Inflammatory macrophage (primary cell): ENCODE measurements at places on chromosomes 1 and 21.

DNA sequence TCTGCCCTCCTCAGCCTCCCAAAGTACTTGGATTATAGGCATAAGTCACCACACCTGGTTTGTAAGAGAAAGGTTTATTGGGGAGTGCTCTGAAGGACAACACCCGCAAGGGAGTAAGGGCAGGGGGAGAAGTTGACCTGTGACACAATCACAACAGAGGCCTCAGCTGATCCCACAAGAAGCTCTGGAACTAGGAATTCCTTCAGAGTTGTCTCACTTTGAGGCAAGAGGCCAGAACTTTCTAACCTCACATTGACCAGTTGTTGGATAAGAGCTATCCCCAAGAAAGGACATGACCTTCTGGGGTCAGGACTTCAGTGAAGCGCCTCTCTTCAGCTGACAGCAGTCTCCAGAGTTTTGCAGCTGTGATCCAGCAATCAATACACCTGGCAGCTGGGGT lies 27.4 kb upstream of the RC3H1 start:
- no peak for DNase-seq

GRCh38 chr1:43947061-43947873 lies 517 bp downstream of the IPO13 start:
- DNase-seq = no peak

GRCh38 chr1:205769641-205770365 lies 5.5 kb downstream of the RAB29 start:
- DNase-seq = no peak

- DNase-seq = no peak
Observed at GRCh38 chr1:18879215-18879790, 19.8 kb upstream of the TAS1R2 start.

DNA sequence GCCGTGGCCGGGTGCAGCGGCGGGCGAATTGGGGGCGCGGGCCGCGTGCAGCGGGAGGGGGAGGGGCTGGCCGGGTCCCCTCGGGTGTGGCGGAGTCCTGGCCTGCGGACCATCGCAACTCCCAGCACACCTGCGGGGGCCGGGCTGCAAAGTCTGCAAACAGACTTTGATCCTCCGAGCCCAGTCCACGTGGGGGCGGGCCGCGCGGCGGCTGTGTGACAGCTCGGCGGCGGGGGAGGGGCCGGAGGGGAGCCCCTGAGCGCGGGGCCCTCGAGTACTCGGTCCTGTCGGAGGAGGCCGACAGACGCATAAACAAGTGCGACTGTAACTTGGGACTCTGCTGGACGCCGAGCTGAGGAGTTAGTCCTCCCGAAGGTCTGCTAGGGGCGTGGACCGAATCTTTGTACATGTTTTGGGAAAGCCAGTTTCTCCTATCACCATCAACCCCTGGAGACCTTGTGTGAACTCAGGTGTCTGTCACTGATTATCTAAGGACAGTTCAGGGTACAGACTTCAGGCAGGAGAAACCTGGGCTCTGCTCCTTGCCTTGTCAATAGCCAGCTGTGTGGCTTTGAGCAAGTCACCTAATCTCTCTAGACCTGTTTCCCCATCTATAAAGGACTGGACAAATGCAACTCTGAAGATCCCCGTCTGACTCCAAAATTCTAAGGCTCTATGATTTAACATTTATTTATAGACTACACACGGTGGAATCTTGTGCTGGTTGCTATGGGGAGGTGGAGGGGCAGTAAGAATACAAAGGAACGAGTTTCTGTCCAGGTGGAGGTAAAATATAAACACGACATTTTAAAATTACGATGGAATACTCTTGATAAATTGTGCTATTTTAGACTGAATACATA lies 710 bp upstream of the SLC30A1 start:
- peak; percentile 32 for DNase-seq

- no peak for DNase-seq
Observed at GRCh38 chr1:207581496-207582153, 63.3 kb upstream of the CR1L start.

DNA sequence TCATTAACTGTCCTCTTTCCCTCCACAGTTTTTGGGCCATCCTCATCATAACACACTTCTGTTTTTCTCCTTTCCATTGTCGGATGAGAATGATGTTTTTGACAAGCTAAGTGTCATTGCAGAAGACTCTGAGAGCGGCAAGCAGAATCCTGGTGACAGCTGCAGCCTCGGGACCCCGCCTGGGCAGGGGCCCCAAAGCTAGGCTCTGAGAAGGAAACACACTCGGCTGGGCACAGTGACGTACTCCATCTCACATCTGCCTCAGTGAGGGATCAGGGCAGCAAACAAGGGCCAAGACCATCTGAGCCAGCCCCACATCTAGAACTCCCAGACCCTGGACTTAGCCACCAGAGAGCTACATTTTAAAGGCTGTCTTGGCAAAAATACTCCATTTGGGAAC lies 28.6 kb upstream of the IFNAR1 start:
- DNase-seq = no peak

- no peak for DNase-seq
Observed at GRCh38 chr1:208837242-208837641, 593.1 kb upstream of the PLXNA2 start.

DNA sequence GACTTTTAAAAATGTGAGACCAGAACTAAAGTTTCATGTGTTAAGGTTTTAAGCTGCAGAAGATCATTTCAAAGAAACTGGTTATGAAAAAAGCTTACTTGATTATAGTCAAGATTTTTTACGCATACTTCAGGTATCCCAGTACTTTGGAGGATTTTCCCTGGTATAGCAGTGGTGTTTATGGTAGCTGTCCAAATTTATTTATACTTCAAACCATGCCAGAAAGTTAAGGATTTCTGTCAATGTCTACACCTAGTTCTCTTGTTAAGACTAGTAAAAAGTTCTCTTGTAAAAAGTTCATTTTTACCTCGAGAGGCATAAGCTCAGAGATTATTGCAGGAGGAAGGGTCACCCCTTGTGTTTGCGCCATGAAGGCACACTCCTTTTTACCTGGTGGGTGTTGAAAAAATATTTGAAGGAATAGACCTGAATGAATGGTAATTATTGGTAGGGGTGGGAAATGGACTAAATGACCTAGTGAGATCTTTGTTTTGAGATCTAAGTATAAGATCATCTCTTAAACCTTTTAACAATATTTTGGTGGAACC lies 2.8 kb downstream of the DYRK1A start:
- no peak for DNase-seq

- DNase-seq = no peak
Observed at GRCh38 chr1:66282343-66282852, 251.6 kb upstream of the SGIP1 start.

GRCh38 chr1:72283022-72283306 lies 625 bp upstream of the NEGR1 start:
- no peak for DNase-seq

GRCh38 chr1:203701606-203702005 lies 63.4 kb upstream of the LAX1 start:
- no peak for DNase-seq

DNA sequence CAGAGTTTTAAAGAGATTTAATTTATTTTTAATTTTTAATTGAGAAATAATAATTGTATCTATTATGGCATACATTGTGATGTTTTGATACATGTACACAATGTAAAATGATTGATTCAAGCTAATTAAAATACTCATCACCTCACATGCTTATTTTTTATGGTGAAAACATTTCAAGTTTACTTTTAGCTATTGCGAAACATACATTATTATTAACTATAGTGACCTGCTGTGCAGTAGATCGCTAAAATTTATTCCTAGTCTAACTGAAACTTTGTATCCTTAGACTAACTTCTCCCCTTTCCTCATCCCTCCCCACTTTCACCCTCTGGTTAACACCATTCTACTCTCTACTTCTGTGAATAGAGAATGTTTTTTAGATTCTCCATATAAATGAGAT lies 191.6 kb downstream of the DNAH14 start:
- DNase-seq = no peak

DNA sequence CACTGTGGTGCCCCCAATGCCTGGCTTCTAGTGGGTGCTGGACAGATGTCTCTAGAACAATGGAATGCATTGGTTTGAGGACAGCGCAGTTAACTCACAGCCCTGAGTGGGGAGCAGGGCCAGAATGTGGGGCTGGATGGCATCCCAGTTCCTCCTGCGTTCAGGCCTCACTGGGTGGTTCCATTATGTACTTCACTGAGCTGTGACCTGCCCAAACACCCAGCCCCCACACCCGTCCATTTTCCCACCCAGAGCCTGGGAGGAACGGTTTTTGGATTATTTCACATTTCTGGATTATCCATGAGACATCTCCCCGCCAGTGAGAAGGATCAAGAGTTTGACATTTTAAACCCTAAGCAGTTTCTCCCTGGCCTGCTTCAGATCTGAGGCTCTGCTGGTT lies 55.3 kb upstream of the WASF2 start:
- DNase-seq = no peak

DNA sequence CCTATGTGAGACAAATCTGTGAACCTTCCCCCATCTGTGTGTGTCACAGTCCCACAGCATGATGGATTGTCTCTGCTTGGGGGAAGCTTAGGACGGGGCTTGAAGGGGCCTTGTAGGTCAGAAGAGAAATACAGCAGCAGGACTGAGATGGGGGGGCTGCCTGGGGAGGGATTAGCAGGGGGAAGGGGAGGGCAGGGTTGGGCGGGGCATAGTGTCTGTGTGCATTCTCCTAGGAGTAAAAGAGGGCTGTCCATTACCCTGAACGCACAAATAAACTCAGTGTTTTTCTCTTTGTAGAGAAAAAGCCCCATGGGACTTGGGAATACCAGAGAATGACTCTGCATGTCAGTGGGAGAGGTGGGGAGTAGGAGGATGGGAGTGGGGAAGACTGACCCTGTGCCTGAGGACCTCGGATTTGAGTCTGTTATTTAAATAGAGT lies 16.4 kb downstream of the RNF220 start:
- no peak for DNase-seq

DNA sequence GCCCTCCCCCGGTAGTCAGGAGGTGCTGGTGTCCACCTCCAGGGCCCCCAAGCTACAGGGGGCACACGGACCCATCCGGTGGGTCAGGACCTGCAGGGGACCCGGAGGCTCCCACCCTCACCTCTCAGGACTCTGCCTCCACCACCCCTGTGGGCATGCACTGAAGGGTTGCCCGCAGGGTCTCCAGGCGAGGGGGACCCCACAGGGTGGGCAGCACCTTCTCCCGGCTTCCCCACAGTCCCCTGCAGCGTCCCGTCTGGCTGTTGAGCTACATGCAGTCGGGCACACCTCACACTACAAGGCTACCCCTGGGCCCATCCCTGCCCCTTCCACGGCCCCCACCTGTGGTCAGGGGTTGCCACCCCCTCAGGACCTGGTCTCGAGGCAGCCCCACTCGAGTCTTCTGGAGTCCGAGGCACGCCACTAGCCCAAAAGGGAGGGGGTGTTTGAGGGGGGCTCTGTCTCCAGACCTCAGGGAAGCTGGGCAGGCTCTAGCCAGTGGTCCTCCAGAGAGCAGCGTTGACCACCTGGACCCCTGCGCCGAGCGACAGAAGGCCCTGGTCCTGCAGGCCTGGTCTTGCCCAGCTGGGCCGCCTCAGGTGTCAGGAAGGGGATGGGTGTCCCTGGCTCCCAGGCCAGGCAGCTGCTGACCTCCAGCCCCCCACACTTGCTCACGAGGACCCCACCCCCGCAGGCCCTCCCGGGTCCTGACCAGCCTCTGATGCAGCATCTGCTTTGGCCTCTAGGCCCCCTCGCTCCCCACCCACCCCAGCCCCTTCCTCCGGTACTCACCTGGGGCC lies 9.6 kb downstream of the PARS2 start:
- no peak for DNase-seq

GRCh38 chr1:245578308-245578707 lies 423.5 kb downstream of the KIF26B start:
- DNase-seq = no peak

DNA sequence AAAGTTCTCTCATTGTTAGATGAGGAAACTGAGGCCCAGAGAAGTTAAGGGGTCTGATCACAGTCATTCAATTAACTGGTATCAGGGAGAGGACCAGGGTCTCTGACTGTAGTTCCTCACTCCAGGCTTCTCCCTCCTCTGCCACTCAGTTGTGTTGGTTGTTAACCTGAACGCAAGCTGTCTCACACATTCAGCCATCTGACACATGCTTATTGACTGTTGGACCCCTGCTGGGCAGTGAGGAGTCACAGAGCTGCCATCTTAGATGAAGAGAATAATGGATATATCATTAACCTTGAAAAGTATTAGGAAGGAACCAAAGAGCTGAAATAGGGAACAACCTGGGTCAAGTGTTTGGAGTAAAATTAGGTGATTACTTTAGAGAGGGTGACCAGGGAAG lies 194.8 kb downstream of the ZZZ3 start:
- DNase-seq = no peak

DNA sequence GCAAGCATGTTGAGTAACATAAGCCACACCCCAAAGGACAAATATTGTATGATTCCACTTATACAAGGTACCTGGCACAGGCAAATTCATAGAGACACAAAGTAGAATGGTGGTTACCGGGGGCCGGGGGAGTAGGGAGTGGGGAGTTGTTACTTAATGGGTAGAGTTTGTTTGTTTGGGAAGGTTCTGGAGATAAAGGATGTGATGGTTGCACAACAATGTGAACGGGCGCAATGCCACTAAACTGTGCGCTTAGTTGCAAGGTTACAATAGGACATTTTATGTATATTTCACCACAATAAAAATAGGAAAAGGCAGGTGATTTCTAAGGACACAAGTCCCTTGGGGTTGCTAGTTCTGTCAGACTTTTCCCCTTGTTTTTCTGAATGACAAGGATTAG lies 516.6 kb downstream of the KIF26B start:
- no peak for DNase-seq

GRCh38 chr1:218425647-218426342 lies 80.7 kb downstream of the TGFB2 start:
- DNase-seq = no peak

DNA sequence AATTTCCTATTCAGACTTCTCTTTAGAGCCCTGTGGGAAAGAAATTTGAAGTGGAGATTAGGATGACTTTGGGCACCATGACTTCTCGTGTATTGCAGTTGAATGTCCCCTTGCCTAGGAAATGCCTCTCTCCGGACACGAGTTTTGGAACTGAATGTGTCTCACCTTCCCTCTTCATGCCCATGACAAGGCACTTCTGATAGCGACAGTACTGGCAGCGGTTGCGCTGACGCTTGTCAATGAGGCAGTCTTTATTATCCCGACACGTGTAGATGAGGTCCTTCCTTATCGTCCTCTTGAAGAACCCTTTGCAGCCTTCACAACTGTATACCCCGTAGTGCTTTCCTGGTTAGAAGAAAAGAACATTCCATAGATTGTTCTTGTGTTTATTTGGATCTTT lies 28.1 kb downstream of the RXRG start:
- no peak for DNase-seq

- DNase-seq = no peak
Observed at GRCh38 chr1:53332186-53332564, 4.3 kb upstream of the LRP8 start.
